ENCODE measurements at places on chromosomes 3 and 15.

GRCh38 chr3:112813723-112814171, 32.9 kb downstream of the CD200R1L start:
- no peak for DNase-seq

DNA sequence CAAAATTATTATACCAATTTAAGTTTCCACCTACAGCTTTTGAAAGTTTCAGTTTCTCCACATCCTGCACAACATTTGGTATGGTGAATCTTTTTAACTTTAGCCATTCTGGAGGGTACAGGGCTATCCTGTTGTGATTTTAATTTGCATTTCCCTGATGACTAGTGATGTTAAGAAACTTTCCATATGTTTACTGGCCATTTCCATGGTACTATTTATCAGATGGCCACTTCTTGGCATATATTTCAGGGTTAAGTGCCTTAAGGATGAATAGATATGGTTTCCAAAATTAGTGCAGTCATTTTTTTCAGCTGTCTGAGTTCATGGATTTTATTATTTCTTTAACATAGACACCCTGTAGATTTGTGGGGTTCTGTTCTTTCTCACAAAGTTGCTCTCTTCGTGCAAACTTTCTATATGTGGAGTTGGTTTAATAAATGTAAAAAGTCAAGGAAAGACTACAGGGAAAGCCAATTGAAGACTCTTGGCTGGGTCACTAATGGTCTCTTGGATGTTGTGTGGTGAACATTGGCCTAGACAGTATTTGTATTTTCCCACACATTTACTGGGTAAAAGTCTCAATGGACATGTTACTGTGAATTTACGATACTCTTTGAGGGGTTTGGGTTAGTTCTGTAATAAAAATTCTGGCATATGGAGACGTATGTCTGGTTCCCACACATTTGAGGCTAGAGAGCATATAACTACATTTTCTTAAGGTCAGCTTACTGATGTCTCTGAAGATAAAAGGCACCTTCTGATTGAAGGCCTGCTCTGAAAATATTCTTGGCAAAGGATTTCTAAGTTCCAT, 147.5 kb upstream of the PDZRN3 start:
- no peak for DNase-seq

DNA sequence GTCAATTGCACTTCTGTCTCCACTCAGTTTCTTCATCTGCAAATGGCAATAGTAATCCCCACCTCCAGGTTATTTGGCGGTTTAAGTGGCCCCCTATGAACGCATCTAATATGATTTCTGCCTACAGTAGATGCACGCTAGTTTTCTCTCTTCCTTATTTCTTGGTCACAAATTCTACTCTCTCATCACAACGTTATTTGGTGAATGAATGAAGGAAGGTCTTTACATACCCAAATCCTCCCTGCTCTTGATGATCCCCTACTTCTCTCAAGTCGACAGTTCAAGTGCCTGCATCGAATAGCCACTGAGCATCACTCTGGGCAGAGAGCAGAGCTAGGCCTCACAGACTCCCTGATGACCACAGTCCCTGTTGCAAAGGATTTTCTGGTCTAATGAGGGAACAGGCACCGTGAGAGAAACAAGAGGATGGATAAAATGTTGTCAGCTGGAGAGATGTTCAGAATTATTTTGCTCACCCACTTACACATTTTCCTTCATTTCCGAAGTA, 181.2 kb upstream of the SMAD3 start:
- no peak for DNase-seq

- no peak for DNase-seq
These were observed 33.4 kb upstream of the SCAANT1 start for GRCh38 chr3:63945558-63946096.

DNA sequence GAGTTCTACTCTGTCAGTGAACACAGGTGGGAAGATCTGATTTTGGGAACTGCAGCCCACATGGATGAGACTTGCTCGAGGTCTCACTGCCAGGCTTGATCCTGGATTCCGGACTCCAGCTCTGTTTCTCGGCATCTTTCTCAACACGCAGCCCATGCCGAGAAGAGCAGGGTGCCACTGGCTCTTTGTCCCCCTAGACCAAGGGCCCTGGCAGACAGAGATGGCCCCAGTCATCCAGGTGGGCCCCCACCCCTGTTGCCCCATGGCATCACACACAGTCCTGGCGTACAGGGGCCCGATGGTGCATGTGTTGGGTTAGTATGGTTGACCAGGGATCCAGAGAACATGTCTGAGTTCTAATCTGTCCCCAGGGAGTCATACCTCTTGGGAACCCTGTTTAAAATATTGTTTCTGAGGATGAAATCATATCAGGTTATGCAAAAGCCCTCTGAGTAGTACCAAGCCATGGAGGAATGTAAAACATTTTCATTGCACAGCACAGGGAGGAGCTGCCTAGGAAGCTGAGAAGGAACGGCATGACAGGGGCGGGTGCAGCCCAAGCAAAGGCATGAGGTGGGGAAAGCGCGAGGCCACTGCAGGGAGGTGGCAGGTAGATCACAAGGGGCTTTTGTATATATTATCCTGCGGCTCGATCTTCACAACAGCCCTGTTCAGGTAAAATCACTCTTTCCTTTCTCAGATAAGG, 320.6 kb downstream of the UACA start:
- no peak for DNase-seq

DNA sequence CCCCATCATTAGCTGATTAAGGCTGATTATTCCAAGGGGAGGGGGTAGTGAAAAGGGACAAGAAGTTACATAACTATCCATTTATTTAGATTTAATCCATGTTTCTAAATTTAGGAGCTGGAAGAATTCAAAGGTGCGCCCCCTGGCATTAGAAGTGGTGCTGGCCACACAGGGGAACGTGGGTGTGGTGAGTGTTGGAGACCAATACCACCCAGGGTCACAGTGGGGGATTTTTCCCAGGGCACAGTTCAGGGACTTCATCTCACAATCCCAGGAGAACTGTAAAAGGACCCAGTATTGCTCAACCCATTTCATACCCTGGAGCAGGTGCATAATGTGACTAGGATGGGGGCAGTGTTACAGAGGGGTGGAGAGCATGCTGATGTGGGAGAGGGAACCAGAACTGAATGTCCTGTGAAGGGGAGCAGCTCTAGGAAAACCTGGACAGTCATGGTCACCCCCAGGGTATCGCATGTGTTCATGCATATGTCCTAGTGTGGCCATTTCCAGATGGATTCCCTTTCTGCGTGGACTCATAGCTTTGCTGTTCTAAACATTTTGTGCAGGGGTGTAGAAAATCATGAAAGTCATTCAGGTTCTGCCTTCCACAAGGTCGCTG, 110.3 kb downstream of the LSM3 start:
- DNase-seq = no peak

- DNase-seq = no peak
These were observed 726 bp upstream of the PROK2 start for GRCh38 chr3:71785532-71786216.

Data from activated T-helper 1 cell treated with anti-CD3 and anti-CD28 coated beads, Interleukin-2, amount 50 U/mL, for 16 hours (primary cell).